Activated CD8-positive, alpha-beta memory T cell treated with anti-CD3 and anti-CD28 coated beads for 1 hour (primary cell): ENCODE measurements at places on chromosomes 5 and 9.

DNA sequence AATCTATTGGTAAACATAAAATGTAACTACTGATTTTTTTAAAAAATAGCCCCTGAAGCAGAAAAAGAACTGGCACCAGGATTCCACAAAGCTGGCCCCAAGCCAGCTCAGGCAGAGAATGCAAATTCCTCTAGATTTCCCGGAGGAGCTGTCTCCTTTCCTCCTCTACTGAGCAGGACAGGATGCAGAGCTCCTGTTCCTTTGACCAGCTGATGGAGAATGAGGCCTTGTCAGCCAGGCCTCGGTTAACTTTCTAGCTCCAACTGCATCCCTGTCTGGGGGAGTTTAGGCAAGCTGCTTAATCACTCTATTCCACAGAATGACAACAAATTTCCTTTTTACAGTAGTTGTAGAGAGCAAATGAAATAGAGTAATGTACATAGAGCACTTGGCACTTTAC, 155.5 kb downstream of the GNAQ start:
- DNase-seq, result no peak

DNA sequence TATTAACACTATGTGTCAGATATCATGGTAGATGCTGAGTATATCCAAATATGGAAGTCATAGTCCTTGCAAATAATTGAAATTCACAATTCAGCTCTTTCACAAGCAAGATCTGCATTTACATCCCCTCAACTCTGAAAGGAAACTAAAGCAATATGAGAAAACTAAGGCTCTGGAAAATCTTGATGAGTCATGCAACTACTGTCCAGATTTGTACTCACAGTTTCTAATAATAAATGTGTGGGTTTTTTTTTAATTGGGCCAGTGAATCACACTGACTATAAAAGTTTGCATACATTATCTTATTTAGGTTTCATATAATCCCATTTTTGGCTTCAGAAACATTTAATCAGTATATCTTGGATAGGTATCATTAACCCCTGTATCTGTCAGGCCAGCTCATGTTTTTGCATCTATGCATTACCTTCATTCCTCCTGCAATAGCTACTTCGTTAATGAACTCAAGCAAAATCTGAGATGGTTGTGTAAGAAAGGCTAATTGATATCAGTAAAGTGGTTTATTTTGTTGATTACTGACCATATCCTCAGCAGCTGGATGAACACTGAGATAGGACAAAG, 58.7 kb upstream of the PRR16 start:
- no peak for DNase-seq

DNA sequence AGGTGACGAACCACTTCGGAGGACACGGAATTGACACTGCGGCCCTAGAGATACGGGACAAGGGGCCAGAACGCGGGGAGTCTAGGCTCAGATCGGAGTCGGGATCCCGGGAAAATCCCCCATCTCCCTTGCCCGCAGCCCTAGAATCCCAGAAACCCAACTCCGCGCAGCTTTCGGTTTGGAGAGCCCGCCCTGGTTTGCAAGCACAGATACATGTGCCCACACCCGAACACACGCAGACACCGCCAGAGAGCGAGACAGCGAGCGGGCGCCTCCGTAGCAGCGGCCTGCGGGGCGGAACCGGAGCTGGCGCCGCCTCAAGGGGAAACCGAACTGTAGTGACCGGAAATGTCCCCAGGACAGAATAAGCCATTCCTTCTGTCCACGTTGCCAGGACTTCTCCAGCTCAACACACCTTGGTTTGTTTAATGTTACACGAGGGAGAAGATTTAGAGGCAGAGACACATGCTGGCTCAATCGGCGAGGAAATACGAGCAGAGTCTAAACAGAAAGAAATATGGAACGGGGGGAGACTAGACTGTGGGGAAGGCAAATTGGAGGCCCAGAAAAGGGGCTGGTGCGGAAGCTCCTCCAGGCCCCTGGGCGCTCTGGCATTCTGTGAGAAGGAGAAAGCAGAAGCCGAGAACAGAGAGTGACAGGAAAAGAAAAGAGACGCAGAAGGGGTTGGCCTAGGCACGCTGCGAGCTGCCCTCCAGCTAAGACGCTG, 2.9 kb upstream of the PAX5 start:
- no peak for DNase-seq

DNA sequence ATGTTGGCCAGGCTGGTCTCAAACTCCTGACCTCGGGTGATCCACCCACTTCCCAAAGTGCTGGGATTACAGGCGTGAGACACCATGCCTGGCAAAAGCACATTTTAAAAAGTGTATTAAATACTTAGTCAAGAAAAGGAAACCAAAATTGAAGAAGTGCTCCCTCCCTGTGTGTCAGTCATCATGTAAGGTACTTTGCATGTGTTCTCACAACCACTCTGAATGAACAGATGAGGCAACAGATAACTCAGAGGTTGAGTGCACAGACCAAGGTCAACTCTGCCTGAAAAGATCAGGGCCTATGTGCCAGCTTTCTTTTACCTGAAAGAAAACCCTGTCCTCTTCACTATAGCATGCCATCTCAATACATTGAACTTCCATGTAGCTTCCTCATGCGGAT, 289.7 kb downstream of the MRPS30 start:
- DNase-seq, result no peak
